ENCODE measurements at places on chromosomes 1 and 21.

DNA sequence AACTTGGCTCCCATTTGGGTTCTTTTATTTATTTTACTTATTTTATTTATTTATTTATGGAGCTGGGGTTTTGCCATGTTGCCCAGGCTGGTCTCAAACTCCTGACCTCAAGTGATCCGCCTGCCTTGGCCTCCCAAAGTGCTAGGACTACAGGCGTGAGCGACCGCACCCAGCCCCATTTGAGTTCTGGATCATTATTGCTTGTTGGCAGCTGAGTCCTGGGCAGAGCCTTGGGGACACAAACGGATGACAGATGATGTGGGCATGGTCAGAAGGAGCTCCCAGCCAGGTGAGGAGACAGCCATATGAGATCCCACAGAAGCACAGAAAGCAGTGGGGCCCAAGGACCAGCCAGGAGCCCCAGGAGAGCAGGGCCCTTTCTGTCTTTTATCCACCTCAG, 254.0 kb downstream of the MATN1 start:
- H3K36me3 ChIP-seq, result no peaks in the 10 kb centered on the region
- H3K27ac ChIP-seq, result no peak overlapping the region
- H3K27me3 ChIP-seq, result no peaks in the 10 kb centered on the region
- H3K4me3 ChIP-seq, result no peak overlapping the region
- no peaks in the 10 kb centered on the region for H3K4me1 ChIP-seq

GRCh38 chr1:220550811-220551399, 23.0 kb downstream of the MARK1 start:
- no peaks in the 10 kb centered on the region for H3K36me3 ChIP-seq
- no peak for DNase-seq
- no peak overlapping the region for H3K4me3 ChIP-seq
- H3K4me1 ChIP-seq, result no peaks in the 10 kb centered on the region

- no peaks in the 10 kb centered on the region for H3K27me3 ChIP-seq
- H3K4me1 ChIP-seq, result no peaks in the 10 kb centered on the region
- H3K36me3 ChIP-seq, result no peaks in the 10 kb centered on the region
- H3K4me3 ChIP-seq, result no peak overlapping the region
Observed at GRCh38 chr1:203531063-203531462, 37.1 kb downstream of the OPTC start.

DNA sequence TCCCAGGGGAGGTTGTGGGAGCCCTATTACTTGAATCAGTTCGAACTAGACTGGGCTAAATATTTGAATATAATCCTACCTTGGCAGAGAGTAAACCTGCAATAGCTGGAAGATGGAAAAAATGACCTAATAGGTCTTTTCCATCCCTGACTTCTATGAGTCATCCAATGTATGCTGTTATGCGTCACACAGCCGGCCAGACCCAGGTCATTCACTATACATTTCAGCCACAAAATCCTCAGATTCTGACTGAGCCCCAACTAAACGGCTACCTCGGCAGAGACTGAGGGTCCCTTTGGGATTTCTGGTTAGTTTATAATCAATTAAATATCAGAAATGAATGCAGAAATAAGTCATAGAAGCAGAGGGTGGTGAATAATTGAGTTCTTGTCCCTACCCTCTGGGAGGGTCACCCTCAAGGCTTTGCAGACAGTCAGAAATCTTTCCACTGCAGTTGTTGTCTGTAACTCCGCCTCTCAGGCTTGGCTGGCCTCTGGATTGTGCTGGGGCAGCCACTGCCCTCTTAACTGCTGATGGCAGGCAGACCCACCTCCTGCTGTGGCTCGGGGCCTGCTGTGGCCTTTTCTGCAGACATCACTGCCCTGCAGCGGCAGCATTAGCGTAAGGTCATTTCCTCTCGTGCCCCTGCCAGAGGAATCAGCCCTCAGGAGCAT, 240.5 kb downstream of the TGFB2 start:
- no peak overlapping the region for H3K4me3 ChIP-seq
- H3K27me3 ChIP-seq, result no peaks in the 10 kb centered on the region
- H3K27ac ChIP-seq, result no peak overlapping the region
- H3K4me1 ChIP-seq, result no peaks in the 10 kb centered on the region
- DNase-seq, result no peak

GRCh38 chr1:6172549-6172948, 7.6 kb downstream of the CHD5 start:
- no peak overlapping the region for H3K4me3 ChIP-seq
- DNase-seq, result no peak
- no peak overlapping the region for H3K27ac ChIP-seq
- no peaks in the 10 kb centered on the region for H3K36me3 ChIP-seq
- H3K27me3 ChIP-seq, result peaks cover 5% of the 10 kb centered on the region

DNA sequence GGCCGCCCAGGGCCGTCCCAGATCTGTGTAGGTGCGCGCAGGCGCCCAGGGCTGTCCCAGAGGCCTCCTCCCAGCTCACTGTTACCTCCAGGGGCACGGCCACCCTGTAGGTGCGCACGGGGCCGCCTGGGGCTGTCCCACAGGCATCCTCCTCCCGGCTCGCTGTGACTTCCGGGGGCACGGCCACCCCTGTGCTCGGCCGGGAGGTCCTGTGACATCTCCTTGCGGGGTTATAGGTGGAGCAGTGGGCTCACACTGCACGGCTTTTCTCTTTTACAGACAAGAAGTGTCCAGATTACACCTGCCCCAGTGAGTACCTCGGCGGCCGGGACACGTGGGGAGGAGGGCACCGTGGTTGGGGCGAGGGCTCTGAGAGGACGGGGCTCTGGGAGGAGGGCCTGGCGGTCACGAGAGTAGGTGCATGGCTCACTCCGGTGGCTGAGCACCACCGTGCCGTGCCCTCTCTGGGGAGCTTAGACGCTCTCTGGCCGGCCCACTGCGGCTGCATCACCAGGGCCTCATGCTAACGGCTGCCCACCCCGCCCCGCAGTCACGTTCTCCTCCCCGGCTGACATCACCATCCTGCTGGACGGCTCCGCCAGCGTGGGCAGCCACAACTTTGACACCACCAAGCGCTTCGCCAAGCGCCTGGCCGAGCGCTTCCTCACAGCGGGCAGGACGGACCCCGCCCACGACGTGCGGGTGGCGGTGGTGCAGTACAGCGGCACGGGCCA, 21.4 kb downstream of the COL6A1 start:
- H3K27me3 ChIP-seq, result no peaks in the 10 kb centered on the region
- no peak overlapping the region for H3K27ac ChIP-seq
- H3K4me3 ChIP-seq, result no peak overlapping the region
- no peak for DNase-seq
- no peaks in the 10 kb centered on the region for H3K36me3 ChIP-seq
- H3K4me1 ChIP-seq, result no peaks in the 10 kb centered on the region

- no peaks in the 10 kb centered on the region for H3K36me3 ChIP-seq
- peak; percentile 3 for DNase-seq
- no peak overlapping the region for H3K27ac ChIP-seq
- no peak overlapping the region for H3K4me3 ChIP-seq
Observed at GRCh38 chr1:66182551-66183178, 351.3 kb upstream of the SGIP1 start.

DNA sequence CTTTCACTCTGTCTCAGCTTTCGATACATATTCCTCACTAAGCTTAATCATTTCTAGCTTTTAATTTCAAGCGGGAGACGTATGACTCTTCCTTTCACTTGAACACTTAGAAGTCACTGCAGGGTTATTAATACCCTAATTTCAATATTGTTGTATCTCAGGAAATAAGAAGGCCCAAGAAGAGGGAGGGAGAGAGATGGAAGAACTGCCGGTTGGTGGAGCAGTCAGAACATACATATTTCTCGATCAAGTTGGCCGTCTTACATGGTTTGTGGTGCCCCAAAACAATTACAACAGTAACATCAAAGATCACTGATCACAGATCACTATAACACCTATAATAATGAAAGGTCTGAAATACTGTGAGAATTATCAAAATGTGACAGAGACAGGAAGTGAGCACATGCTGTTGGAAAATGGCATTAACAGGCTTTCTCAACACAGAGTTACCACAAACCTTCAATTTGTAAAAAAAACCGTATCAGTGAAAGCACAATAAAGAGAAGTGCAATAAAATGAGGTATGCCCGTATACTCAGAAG, 145.4 kb upstream of the HP1BP3 start:
- H3K27me3 ChIP-seq, result no peaks in the 10 kb centered on the region
- H3K4me1 ChIP-seq, result peaks cover 3% of the 10 kb centered on the region
- H3K36me3 ChIP-seq, result no peaks in the 10 kb centered on the region
- DNase-seq, result no peak
- no peak overlapping the region for H3K27ac ChIP-seq
- H3K4me3 ChIP-seq, result no peak overlapping the region

GRCh38 chr1:210796421-210796820, 337.5 kb downstream of the KCNH1 start:
- no peaks in the 10 kb centered on the region for H3K4me1 ChIP-seq
- DNase-seq, result no peak
- no peak overlapping the region for H3K4me3 ChIP-seq
